ENCODE measurements at places on chromosomes 3 and 15.
A peak's percentile ranks its signal among the peaks of the same experiment; 100 is the strongest.

DNA sequence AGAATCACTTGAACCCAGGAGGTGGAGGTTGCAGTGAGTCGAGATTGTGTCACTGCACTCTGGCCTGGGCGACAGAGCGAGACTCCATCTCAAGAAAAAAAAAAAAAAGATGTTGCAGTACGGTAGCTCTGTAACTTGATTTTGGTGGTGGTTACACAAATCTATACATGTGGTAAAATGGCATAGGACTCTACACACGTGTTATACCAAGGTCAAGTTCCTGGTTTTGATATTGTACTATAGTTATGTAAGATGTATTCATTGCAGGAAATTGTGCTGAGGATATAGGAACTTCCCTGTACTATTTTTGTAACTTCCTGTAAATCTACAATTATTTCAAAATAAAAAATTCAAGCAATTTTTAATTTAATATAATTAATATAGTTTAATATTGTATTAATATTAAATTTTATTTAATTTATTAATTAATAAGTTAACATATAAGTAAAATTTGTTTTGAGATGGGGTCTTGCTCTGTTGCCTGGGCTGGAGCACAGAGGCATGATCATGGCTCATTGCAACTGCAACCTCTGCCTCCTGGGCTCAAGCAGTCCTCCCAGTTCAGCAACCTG is 9.9 kb downstream of the MYD88 start:
- peak; percentile 99 for DNase-seq

DNA sequence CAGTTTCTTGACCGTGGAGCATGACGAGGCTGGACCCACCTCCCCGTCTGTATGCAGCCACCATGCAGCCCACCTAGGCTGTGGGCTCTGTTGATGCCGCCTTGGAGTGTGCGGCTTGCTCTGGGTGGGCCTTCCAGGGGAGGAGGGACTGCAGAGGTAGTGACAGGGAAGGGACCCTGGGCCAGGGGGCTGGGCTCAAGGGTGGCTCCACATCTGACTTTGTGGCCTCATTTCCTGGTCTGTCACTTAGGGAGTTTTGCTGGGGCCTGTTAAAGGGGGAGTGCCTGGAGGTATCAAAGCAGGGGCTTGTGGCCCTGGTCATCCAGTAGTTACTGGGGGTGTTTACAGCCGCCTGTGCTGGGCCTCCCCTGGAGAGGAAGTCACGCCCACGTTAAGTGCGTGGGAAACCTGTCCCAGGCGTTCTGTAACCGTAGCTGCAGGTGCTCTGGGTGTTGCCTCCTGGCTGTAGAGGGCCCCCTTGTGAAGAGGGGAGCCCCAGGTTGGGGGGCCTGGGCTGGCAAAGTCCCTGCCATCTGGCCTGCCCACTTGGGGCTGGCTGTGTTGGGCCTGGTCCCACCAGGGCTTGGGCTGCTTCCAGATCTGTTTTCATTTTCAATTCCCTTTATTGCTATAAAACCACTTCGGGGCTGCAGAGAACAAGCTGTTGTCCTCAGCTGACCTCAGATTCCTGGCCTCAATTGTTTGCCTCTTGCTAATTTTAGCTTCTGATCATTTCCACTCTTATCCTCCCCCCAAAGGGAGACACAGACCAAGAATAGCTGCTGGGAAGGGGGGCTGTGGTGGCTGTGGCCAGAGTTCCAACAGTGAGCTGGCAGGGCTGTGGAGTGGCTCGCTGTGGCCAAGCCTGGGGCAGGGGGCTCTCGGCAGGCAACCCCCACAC is 26.5 kb downstream of the KLF13 start:
- DNase-seq: no peak

- DNase-seq: no peak
Measured at GRCh38 chr15:99987701-99988100, 254.5 kb upstream of the LYSMD4 start.

DNA sequence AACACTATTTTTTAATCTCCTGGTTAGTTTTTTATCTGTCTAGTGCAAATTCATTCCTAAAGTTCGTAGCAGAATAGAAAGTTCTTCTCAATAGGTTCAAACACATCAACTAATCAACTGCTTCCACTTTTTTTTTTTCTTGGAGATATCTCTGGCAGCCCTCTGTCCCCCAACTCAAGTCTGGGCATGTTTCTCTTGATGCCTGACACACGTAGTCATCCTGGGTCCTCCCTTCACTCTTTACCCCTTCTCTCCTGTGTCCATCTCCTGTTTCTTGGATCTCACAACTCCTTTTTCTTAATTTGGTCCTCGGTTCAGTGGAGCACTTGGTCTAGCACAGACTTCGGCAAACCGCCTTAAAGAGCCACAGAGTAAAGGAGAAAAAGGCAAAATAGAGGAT is 14.4 kb downstream of the TNFAIP8L3 start:
- no peak for DNase-seq

DNA sequence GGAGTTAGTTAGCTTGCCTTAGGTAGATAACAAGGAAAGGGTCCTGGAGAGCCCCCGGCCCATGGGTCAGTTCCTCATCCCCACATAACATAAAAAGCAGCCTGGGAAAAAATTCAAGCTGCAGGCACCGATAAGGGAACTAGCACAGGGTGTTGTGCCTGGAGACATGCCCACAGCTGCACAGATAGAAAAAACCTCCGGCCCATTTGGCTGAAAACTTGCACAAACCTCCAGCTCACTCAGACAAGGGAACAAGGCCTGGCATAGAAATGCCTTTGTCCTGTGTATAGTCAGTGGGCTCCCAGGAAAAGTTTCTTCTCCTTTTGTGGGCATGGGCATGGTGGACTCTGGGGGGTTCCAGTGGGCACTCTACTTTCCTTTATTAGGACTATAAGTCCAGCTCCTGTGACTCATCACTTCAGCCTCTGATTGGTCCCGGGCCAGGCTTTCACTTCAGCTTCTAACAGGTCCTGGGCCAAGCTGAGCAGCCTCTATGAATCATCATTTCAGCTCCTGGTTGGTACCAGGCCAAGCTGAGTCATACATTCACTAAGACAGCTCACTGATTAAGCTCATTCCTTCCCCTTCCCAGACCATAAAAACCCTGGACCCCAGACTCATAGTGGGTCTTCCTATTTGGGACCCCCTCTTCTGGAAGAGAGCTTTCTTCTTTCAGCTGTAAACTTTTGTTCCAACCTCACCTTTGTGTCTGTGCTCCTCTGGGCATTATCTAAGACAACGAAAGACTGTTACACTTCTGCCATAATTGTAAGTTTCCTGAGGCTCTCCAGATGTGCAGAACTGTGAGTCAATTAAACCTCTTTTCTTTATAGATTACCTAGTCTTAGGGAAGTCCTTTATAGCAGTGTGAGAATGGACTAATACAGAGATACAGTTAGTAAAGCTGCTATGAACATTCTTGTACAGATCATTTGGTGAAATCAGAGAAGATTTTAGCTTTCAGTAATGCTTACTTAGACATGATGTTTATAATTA is 348.0 kb upstream of the DPPA4 start:
- DNase-seq: no peak

GRCh38 chr3:153290268-153291015 is 128.4 kb downstream of the RAP2B start:
- DNase-seq: peak; percentile 25

Measured in AML-193 (cell line).